ENCODE measurements at places on chromosomes 1 and 21.

GRCh38 chr1:236685917-236686814, at the start of gene ACTN2:
ACTN2 (plus strand) TSS chr1:236686499; CDS start chr1:236686674, 175 bp downstream.
- no peak for DNase-seq

DNA sequence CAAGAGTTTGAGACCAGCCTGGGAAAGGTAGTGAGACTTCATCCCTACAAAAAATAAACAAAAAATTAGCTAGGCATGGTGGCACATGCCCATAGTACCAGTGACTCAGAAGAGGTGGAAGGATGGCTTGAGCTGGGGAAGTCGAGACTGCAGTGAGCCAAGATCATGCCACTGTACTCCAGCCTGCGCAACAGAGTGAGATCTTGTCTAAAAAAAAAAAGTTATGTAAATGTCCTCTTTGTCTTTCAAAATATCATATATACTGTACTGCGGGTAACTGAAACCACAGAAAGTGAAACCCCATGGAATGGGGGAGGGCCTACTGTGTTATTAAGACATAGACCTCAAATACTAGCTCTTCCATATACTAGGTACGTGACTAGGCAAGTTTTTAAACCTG, 20.8 kb downstream of the ACADM start:
- no peak for DNase-seq

- peak; percentile 57 for DNase-seq
These were observed 18.8 kb downstream of the KNCN start for GRCh38 chr1:46532498-46533178.

DNA sequence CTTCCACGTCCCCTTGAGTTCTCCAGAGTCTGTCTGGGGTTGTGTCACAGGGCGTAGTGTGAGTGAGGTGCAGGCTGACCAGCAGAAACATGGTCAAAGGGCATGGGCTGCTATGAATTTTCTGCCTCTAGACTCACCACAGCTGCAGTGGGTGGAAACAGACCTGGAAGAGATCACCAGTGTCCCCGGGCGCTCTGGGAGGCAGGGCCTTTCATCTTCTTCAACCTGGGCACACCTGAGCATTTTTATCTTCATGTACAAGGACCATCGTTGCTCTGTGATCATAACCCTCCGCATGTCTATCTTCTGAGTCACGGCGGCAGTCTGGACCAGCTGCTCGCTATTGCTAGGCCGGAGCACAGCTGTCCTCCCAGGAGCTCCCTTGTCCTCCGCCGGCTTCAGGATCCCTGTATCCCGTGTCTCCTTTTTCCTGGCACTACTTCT, 29.6 kb downstream of the DEGS1 start:
- DNase-seq: no peak

GRCh38 chr1:229114850-229115365, 156.0 kb upstream of the RAB4A start:
- no peak for DNase-seq

DNA sequence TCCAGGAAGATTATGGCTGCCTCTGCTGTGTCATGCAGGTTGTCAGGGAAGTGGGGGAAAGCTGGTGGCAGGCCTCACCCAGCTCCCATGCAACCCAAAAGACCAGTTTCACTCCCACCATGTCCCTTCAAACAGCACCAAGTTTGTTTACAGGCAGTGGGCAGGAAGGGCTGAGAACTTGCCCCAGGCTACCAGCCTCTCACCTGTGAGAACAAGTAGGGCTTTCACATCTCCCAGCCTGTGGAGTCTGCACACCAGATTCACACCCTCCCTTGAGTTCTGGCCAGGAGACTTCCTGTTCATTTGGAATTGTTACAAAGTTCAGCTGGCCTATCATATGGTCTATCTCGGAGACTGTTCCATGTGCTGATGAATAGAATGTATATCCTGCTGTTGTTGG, 27.8 kb downstream of the RPAP2 start:
- no peak for DNase-seq

- no peak for DNase-seq
These were observed 225.4 kb downstream of the RHOU start for GRCh38 chr1:228960705-228961104.

DNA sequence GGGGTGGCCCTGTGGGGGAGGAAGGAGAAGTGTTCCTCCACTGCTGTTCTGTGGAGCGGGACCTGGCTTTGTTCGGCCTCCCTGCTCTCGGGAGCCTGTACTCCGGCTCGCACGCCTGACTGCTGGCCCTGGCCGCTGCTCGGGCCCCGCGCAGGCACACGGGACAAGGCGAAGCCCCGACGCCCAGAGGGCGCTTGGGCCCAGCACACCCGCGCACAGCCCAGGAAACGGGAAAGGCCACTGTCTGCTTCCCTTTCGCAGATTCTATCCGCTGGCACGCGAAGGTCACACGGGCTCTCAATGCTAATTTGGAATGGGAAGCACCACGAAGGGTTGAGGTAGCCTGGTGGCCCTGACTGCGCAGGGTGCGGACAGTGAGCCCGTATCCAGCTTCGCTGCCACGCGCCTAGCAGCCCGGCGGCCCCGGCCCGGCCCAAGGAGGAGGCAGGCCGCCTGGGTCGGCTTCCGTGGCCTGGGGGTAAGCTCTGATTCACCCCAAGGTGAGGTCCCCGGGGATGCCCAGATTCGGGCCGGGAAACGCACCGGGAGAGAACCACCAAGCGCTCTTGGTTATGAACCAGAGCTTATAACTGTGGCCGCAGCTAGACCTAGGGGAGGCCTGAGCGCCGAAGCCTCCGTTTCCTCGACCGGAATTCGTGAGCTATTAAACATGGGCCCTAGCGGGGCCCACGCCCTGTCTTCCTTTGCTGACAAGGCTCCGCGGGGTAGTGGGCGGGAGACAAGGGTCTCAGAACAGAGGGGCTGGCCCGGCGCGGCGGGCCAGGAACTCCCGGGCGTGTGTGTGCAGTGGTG, 19.7 kb upstream of the TBX15 start:
- DNase-seq: no peak

DNA sequence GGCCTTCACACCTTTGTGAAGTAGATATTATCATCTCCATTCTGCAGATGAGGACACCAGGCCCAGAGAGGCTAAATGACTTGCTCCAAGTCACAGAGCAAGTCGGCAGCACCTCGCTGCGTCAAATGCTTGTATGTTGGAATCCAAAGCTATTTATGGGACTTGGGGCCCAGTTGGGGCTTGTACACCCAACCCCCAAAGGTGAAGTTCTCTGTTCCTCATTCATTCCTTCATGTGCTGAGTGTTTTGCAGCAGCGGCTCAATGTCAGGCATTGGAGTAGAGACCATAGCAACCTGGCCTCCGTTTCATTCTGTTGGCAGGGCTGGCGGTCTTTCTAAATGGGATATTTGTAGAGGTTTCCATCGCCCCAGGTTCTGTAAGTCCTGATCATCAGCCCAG, 113.4 kb upstream of the SLC25A33 start:
- DNase-seq: no peak

GRCh38 chr1:221845650-221846371, 103.9 kb upstream of the DUSP10 start:
- DNase-seq: no peak

- DNase-seq: no peak
These were observed 4.5 kb downstream of the ZC3H12A start for GRCh38 chr1:37478890-37479254.

- DNase-seq: no peak
These were observed 14.5 kb upstream of the VPS13D start for GRCh38 chr1:12215118-12215961.

GRCh38 chr1:8578132-8578877, 239.1 kb downstream of the RERE start:
- DNase-seq: no peak

GRCh38 chr1:64653466-64653865, 91.4 kb upstream of the RAVER2 start:
- no peak for DNase-seq

- no peak for DNase-seq
These were observed 353.7 kb downstream of the ADGRL2 start for GRCh38 chr1:82154219-82154970.

- DNase-seq: no peak
These were observed 5.2 kb upstream of the VSIG8 start for GRCh38 chr1:159867664-159868026.

GRCh38 chr1:25583519-25584370, 32.8 kb upstream of the MAN1C1 start:
- DNase-seq: no peak

- no peak for DNase-seq
These were observed 8.0 kb upstream of the SELE start for GRCh38 chr1:169741666-169742394.

GRCh38 chr1:31019401-31019800, 46.1 kb downstream of the PUM1 start:
- no peak for DNase-seq

- no peak for DNase-seq
These were observed 49.3 kb upstream of the AJAP1 start for GRCh38 chr1:4605158-4605557.

GRCh38 chr1:119374208-119374874, 5.8 kb downstream of the HAO2 start:
- DNase-seq: no peak

GRCh38 chr1:17187051-17187450, 17.9 kb upstream of the PADI1 start:
- no peak for DNase-seq

DNA sequence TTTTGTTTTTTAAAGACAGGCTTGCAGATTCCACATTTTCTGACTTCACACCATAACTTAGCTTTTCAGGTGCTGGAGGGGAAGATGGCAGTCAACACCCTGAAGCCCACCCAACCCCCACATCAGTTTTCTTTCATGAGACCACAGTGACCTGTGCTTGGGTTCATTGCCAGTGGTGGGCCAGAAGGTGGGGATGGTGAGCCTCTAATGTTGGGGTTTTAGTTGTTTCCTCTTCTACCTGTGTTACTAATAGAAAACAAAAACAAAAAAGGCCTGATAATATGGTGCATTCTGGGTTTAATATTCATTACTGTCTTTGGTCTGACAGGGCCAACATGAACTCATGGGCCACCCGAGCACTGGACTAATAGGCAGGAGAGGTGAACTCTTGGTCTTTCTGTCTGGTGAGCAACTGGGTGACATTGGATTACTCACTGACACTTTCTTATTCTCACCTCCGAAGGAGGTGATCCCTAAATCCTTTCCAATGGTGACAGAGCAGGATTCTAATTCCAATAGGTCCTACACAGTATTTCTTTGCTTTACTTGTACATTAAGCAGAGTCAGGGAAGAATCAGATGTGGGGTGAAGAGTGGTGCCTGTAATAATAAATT, 132.8 kb downstream of the CLIC6 start:
- no peak for DNase-seq

DNA sequence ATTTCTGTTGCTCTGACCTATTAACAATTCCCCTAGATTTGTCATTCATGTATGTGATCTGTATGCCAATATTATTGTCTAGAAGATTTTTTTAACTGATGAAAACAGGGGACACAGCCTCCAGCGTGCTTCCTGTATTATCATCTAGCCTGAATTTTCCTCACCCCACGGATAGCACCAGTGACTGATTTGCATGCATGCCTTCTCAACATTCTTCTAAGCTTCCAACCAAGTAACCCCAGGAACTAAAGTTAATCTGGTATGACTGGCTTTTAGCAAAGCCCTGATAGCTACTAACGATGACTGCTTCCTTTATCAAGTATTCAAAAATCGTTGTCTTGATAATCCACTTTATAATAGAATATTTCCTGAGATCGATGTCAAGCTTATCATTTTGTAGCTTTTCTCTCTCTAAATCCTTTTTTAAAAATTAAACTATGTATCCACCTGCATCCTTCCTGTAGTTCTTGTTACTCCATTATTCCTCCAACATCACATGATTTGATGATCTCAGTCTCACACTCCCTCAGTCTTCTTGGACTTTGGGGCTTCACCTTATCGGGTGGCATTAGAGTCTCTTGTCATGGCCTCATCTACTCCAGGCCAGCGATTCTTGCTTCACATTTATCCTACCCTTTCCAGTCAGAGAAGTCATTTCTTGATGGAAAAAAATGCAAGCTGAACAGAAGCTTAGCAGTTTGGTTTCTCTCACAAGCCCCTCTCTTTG, 19.0 kb downstream of the BCAR3 start:
- DNase-seq: no peak

DNA sequence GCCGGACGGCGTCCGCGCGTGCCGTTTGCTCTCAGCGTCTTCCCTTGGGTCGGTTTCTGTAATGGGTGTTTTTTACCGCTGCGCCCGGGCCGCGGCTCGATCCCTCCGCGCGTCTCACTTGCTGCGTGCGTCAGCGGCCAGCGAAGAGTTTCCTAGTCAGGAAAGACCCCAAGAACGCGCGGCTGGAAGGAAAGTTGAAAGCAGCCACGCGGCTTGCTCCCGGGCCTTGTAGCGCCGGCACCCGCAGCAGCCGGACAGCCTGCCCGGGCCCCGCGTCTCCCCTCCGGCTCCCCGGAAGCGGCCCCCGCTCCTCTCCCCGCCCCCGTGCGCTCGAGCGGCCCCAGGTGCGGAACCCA, 159.8 kb downstream of the RUNX1 start:
- DNase-seq: no peak

GRCh38 chr1:9251501-9251900, 16.9 kb downstream of the H6PD start:
- DNase-seq: no peak

GRCh38 chr1:62962901-62963776, 179.2 kb downstream of the ATG4C start:
- no peak for DNase-seq

- DNase-seq: no peak
These were observed 104.1 kb downstream of the KCNN3 start for GRCh38 chr1:154765970-154766369.

- DNase-seq: no peak
These were observed 106.3 kb downstream of the CD247 start for GRCh38 chr1:167412072-167412471.

- DNase-seq: no peak
These were observed 26.2 kb downstream of the MAGI3 start for GRCh38 chr1:113416496-113416895.

GRCh38 chr1:4664095-4664494, 9.7 kb downstream of the AJAP1 start:
- DNase-seq: no peak

DNA sequence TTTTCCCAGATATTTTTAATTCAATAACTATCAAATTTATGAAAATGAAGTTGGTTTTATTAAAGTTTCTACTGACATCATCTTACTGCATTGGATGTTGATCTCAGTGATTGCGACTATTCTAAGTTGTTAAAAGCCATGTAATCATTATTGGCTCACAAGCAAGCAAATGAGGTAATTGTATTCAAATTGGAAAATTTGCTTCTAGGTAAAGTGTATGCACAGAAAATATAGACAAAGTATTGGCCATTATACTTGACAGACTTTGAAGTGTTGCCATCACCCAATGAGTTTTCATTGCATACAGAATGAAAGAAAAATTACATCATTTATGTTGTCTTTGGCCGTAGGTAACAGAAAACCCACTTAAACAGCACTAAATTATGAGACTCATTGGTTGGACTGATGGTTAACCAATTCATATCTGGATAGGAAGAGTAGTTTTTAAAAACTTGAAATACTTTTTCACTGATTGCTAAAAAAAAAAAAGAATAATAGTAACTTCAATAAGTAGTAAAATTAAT, 299.2 kb downstream of the USP25 start:
- DNase-seq: no peak

GRCh38 chr1:32345289-32345827, 9.3 kb upstream of the MARCKSL1 start:
- no peak for DNase-seq
